ENCODE measurements at places on chromosomes 11 and 22.
A peak's percentile ranks its signal among the peaks of the same experiment; 100 is the strongest.

DNA sequence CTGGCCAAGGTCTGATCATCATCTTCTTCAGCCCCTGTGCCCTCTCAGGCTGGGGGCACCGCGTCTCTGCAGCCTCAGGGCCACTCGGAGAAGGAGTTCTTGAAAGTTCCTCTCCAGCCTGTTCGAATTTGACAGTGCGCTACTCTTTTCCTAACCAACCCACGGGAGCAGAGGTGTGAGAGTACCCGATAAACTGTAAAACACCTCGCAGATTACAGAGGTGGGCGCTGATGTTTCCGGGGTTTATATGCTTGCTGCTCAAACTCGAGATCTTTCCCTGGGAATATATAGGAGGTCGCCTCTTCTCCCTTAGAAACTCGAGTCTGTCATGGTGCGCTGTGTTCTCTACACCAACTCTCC, 515 bp downstream of the CTR9 start:
- no peak for DNase-seq

DNA sequence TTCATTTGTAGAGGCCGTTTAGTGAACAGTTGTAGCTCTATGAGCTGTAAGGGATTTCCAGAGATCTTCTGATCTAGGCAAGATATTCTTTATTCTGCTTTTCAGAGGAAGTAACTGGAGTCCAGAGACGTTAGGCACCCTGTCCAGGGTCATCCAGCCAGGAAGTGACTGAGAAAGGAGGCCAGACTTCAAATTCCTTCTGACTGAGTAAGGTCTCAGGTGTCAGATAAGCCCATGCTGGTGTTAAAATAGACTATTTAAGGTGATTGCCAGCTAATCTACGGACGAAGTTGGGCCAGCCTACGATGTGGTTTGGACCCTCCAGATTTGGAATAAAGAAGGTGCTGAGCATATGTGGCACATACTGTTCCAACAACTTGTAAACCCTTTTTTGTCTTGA, 54.6 kb downstream of the GRIK4 start:
- DNase-seq, result no peak

DNA sequence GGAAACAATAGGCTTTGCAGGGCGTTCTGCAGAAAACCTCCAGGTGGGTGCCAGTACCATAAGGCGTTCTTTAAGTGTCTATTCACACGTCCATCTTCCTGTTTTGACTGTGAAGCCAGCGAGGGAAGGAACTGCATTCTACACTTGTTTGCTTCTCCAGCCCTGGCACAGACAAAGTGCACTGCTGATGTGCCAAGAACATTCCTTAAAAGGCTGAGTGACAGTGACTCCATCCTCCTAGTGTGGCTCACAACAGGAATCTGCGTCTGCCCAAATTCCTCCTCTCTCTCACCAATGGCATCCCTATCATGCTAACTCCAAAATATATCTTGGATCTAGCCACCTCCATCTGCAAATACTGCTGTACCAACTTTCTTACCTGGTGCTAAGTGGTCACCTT, 407.4 kb upstream of the SYN3 start:
- DNase-seq, result peak; percentile 38

GRCh38 chr22:19809741-19810140, 44.9 kb downstream of the GNB1L start:
- DNase-seq, result no peak

DNA sequence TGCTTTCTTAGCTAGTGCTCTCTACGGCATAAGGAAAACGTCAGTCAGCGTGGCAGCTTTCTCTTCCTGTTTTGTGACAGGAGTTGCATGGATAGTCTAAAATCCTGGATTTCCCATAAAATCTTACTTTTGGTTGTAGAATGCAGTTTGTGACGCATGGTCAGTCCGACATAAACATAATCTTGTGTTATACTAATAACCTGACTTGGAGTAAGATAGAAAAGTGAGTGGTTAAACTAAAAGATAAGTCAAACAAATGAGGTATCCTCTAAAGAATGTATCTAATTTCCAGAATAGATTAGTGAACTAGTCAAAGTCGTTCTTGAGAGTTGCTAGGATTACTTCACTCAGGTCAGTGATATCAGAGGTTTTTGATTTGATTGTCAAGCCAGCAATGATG, 157.6 kb downstream of the PGR start:
- DNase-seq, result no peak
